ENCODE measurements at places on chromosomes 2 and 18.
A peak's percentile ranks its signal among the peaks of the same experiment; 100 is the strongest.

DNA sequence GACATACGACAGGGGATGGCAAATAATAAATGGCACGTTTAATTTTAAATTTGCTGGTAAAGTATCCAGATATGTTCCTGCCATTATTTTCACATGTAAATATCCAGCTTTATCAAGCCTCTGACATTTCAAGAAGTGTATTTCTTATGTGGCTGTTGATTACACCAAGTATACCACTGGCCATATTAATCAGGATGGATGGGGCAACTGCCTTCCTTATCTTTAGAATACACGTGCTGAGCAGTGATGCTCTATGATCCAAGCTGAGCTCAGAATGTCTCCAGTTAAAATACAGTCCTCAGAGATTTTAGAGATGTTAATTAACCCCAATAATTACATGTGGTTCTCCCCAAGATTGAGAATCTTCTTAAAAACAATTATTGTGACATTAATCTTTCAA is 38.3 kb upstream of the RAPGEF4 start:
- no peak for DNase-seq

- no peak for DNase-seq
Observed at GRCh38 chr2:234164493-234165413, 114.3 kb downstream of the SPP2 start.

- DNase-seq, result no peak
Observed at GRCh38 chr2:155815275-155815674, 517.2 kb downstream of the NR4A2 start.

DNA sequence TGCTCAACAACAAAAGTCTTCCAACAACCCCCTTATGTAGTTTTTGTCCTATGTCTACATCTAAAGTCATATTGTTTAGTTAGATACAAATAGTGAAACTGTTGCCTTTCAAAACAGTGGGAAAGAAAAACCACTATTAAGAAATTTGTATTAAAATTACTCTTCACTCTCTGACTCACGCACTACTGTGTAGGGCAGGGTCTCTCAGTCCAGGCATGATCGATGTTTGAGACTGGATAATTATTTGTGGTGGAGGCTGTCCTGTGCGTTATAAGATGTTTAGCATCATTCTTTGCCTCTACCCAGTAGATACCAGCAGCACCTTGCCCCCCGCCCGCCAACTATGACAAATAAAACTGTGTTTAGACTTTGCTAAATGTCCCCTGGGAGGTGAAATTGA is 369.4 kb upstream of the ZEB2 start:
- DNase-seq, result no peak

DNA sequence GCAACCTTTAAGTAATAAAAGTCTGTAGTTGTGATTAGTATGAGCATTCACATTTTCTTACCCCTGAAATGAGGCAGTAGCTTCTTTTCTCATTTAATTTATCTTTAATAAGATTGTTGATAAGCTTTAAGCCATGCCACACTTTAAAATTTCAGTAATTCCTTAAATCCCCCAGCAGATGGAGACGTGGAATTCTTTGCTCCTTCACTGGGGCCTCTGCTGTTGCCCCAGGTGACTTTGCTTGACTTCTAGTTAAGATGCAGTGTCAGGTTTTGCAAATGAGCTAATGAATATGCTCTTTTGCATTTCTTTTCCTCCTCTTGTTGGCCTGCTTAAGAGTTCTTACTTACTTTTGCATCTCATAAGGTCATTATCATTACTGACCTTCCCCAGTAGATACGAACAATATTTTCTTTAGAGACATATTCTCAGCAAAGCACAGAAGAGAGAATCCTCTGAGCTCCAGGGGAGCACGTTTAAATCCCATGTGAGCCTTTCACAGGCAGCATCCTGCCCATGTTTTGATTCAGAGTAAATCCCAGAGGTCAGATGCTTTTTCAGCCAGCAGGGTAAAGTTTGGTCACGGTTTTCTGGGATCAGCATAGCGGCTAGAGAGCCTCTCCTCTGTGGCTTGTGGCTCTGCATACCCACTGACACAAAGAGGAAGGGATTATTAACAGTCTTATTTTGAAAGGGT is 222.9 kb downstream of the PTPRM start:
- DNase-seq, result no peak

DNA sequence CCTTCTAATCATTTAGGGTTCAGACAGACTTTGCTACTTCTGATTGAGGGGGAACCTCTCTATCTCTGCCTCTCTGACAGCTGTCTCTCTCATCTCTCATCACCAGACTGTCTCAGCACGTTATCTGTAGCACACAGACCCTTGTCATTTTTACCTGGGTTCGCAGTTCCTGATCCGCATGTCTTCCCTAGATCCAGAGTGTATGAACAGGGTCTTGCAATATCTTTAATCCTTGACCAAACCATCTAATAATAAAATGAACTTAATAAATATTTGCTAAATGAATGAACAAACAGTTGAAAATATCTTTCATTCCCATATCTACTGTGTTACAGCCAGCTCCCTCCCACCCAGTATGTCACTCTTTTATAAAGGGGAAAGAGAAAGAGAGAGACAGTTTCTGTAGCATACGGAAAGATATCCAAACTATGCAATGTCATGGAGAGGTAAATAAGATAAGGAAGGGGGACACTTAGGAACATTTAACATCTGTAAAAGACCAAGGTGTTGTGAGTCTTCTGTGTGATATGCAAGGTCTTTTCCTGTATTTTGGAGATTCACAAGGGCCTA is 507.6 kb downstream of the SUCLG1 start:
- DNase-seq, result no peak

DNA sequence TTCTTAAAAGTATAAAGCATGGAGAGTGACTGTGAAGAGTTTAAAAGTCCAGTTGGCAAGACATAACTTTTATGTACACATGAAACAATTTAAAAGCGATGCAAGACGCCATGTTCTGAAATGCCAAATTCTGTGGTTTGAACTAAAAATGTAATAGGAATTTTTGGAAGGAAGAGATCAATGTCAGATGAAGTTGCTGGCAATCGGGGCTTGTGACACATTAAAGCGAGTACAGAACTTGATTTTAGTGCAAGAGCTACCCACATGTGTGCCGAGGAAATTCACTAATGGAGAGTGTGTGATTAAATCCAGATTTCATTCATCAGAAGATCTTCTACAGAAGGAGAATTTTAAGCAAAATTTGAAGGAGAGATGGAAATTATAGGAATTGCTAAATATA is 220.2 kb upstream of the CCDC68 start:
- no peak for DNase-seq

- peak; percentile 94 for DNase-seq
Observed at GRCh38 chr18:58581265-58581664, 47.6 kb downstream of the ALPK2 start.

DNA sequence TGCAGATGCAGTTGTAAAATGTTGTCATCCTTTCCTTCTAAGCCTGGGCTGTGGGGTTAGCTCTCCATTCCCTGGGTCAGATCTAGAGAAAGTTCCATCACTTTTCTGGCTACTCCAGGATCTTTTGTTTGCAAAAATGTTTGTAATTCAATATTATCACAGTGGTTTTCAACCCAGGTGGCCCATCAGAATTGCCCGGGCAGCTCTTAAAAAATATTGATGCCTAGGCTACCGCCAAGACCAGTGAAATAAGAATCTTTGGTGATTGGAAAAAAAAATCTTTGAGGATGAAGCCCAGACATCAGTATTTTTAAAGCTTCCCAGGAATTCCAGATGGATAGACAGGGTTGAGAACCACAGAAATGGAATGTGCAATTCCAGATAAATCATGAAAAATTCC is 232.5 kb upstream of the SPRED2 start:
- no peak for DNase-seq

GRCh38 chr2:181362561-181362960 is 94.6 kb upstream of the ITGA4 start:
- no peak for DNase-seq

GRCh38 chr2:236400046-236400574 is 135.9 kb upstream of the ASB18 start:
- DNase-seq, result no peak

DNA sequence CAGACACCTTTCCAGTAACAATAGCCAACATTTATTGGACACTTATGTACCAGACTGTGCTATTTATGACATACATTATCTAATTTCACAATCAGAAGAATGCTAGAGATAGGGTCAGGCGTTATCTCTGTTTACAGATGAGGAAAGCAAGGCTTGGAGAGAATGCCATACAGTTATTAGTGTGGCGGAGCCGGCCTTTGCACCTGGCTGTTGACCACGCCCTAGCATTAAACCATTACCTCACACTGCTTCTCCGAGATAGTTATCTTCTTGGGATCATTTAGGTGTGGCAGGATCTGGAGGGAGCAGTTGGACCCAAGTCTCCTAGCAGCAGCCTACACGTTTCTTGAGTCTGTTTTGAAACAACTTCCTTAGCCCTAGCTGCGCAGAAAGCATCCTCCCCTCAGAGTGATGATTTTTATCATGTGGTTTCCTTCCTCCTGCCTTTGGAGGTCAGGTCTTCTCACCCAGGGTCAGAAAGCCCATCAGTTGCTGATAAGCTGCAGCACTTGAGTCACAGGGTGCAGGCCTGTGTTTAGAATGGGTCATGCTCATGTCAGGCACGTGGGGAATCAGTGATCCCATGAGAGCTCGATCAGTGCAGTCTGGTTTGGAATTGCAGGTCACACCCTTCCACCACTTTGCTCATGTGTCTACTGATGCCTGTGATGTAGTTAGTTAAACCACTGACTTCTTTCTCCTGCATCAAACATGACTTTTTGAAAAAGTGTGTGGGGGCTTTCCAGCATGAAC is 118.2 kb downstream of the SPTBN1 start:
- DNase-seq, result peak; percentile 77

DNA sequence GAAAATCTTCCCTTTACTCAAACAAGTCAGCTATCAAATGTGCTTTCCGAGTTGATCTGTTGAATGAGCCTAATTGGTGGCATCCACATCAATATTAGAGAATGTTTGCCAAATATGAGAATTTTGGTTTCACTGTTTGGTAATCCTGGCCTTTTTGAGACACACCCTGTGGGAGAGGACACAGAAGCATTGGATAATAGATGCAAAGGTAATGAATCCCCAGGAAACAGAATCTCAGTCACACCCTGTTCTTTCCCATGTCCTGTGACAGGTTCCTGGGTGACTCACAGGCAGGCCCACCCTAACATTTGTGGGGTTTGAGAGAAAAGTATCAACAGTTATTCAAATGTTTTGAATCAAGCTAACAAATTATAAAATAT is 99.8 kb upstream of the PELI1 start:
- no peak for DNase-seq

DNA sequence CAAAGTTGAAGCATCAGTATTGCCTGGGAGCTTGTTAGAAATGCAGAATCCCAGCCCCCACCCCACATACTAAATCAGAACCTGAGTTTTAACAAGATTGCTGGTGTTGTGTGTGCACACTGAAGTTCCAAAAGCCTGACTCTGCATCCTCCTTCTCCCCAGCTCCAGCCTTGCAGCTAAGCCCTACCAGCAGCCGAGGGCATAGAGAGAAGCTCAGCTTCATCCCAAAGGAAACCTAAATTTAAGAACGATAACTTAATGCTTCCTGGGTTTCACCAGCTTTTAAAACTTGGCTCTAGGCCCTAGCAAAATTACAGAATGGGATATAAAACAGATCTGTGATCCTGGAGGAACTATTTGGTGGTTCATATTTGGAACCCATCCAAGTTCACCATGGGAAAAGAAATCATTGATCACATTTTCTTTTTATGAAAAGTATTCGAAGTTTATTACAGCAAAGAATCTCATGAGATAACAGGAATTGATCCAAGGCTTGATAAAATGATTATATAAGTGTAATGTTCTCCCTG is 11.1 kb downstream of the SMYD1 start:
- no peak for DNase-seq

GRCh38 chr2:50178050-50178449 is 853.9 kb downstream of the NRXN1 start:
- no peak for DNase-seq

- DNase-seq, result no peak
Observed at GRCh38 chr2:150256736-150257135, 230.7 kb downstream of the RND3 start.

GRCh38 chr18:6341303-6341702 is 73.4 kb downstream of the L3MBTL4 start:
- no peak for DNase-seq

- DNase-seq, result no peak
Observed at GRCh38 chr2:239730897-239731296, 294.2 kb downstream of the NDUFA10 start.

- DNase-seq, result no peak
Observed at GRCh38 chr2:199460101-199460671, 2.4 kb upstream of the SATB2 start.

GRCh38 chr2:215966274-215966673 is 47.1 kb downstream of the MREG start:
- DNase-seq, result no peak

GRCh38 chr18:8151181-8151580 is 458.1 kb upstream of the RAB12 start:
- peak; percentile 34 for DNase-seq

DNA sequence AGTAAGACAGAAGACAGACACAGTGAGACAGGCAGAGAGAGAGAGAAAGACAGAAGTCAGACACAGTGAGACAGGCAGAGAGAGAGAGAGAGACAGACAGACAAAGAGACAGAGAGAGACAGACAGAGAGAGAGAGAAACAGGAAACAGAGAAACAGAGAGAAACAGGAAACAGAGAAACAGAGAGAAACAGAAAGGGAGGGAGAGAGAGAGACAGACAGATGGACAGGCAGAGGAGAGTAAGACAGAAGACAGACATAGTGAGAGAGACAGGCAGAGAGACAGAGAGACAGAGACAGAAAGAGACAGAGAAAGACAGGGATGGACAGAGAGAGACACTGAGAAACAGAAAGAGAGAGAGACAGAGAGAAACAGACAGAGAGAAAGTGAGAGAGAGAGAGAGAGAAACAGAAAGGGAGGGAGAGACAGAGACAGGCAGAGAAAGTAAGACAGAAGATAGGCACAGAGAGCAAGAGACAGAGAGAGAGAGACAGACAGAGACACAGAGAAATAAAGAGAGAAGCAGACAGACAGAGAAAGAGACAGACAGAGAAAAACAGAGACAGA is 109.3 kb upstream of the ANKRD30BL start:
- no peak for DNase-seq

DNA sequence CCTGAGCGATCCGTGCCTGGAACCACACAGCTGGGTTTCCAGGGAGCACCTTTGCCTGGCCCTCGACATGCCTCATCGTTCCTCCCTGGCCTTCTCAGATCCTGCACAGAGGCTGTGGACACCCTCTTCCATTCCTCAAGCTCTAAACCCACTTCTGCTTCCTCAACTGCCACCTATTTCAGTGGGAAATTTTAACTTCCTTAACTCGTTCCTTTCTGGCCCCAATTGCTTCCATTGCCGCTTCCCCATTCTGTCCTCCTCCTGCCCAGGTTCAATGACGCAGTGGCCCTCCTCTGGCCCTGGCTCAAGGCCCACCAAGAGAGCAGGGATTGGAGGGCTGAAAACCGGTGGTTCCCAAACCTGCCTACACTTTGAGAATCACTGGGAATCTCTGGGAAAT is 4.8 kb upstream of the B3GNT7 start:
- no peak for DNase-seq

GRCh38 chr2:33707312-33707711 is 108.2 kb upstream of the FAM98A start:
- DNase-seq, result no peak
